Stimulated activated CD4-positive, alpha-beta T cell treated with anti-CD3 and anti-CD28 coated beads, Interleukin-2, amount 100 ng/mL, for 4 hours (primary cell): ENCODE measurements at places on chromosomes 2 and 18.
A peak's percentile ranks its signal among the peaks of the same experiment; 100 is the strongest.

- no peak for DNase-seq
Observed at GRCh38 chr2:25845843-25846505, 32.3 kb downstream of the ASXL2 start.

- DNase-seq, result no peak
Observed at GRCh38 chr2:100625717-100626116, 62.9 kb downstream of the PDCL3 start.

- DNase-seq, result no peak
Observed at GRCh38 chr2:154130821-154131220, 259.1 kb downstream of the GALNT13 start.

DNA sequence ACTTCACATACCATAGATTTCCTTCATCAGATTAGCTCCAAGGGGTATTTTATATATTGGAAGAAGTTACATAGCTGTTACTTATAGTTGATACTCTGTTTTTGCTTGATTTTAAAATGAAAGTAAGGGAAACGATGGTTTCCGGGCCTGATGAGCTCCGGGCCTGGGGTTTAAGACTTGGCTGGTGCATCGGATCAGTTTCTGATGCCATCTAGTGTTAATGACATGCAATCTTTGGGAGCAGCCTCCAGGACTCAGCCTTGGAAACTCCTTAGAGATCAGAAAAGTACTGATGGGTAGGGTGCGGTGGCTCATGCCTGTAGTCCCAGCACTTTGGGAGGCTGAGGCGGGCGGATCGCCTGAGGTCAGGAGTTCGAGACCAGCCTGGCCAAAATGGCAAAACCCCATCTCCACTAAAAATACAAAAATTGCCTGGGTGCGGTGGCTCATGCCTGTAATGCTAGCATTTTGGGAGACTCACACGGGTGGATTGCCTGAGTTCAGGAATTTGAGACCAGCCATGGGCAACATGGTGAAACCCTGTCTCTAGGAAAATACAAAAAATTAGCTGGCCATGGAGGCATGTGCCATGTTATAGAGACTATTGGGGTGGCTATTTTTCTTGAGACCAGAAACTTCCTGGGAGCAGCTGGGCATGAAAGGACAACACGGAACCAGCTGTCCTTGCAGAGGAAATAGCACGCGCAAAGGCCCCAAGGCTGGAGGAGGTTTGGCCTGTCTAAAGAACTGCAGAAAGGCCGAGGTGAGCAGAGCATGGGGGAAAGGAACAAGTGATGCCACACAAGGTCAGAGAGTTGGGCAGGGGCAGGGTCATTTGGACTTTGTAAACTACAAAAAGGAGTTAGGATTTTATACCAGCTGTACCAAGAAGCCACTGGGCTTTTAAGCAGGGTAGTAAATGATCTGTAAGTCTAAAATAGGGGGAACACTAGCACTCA, 46.9 kb upstream of the CNOT11 start:
- peak; percentile 19 for DNase-seq

DNA sequence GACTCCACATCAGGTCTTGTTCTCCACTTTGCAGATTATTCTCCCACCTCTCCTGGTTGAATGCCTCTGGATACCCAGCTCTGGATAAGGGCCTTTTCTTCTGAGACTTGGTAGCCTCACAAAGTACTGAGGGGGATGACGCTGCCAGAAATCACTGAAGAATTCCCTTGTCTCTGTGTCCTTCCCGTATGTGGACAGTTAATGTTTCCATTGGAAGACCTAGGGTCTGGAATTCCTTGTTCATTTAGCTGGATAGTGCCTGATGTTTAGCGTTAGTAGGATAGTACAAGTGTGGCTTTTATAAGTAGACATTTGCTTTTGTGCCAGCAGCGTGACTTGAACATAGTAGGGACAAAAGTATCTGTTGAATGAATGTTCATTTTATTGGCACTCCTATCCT, 76.9 kb downstream of the CLHC1 start:
- no peak for DNase-seq

- DNase-seq, result no peak
Observed at GRCh38 chr2:119860924-119861323, 101.2 kb downstream of the PTPN4 start.

GRCh38 chr18:9905401-9905922, 8.4 kb upstream of the VAPA start:
- no peak for DNase-seq

GRCh38 chr2:6024784-6025183, 332.6 kb downstream of the SOX11 start:
- DNase-seq, result no peak

GRCh38 chr2:236940916-236941520, 144.7 kb upstream of the COPS8 start:
- DNase-seq, result no peak

DNA sequence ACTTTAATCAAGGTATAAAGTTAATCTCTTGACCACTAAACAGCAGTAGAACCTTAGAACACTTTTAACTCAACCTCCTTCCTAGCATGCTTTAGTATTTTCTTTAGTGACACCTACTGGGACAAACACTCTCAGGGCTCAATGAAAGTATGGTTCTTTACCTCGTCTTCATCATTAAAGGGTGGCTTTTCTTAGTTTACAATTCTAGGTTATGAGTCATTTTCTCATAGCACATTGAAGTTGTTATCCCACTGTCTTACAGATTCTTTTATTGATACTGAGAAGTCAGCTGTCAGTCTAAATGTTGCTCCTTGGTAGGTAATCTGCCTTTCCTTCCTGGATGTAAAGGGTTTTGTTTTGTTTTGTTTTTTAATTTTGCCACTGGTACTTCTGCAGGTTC, 38.0 kb downstream of the SIGLEC15 start:
- DNase-seq, result no peak

GRCh38 chr2:226136739-226137138, 662.9 kb downstream of the IRS1 start:
- no peak for DNase-seq

DNA sequence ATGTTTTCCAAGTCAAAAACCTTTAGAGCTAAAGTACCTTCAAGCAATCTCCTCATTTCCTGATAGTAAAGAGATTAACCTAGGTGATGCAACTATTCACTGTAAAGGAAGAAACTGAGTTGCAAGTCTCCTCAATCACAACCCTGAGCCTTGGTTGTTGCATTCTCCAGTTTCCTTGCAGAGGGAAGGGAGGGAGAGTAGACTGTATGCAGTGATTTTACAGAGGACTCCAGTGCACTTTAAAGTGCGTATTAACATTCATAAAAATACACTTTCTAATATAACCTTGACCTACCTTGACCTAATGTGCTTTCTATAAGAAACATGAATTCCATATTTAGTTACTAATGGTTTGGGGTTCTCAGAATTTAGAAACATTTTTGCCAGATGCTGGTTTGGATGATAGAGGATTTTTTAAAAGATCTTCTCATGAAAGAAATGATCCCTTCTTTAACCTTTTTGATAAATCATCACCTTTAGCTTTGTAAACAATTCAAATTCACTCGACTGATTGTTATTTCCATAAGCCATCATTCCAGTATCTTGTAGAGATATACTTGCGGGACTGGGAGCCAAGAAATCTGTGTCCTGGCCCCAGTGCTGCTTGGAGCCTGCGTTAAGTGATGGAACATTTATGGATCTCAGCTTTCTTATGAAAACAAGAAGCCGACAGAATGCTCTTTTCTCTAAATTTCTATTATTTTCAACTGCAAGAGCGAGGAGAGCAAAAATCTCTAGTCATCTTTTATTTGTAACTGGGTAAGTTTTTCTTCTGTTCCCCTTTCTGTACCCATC, 228.3 kb downstream of the ZNF521 start:
- no peak for DNase-seq
